PC-3 (cell line): ENCODE measurements at places on chromosomes 7 and 10. TPM values are rescaled to one million over a fixed set of nuclear protein-coding genes. Genes with fewer than 3 reads are reported as not detected.

ACSM6 gene
- not detected in 2 replicates for total RNA-seq

DRGX gene
- 0.12 and 0.33 TPM in 2 replicates for total RNA-seq

EIF3A gene
- 46.0 and 56.3 TPM in 2 replicates for total RNA-seq

CUTC gene
- 10.2 and 14.5 TPM in 2 replicates for total RNA-seq
